ENCODE measurements at places on chromosomes 11 and 22. TPM values are rescaled to one million over a fixed set of nuclear protein-coding genes. Genes with fewer than 3 reads are reported as not detected.

The TXNRD2 gene
- 36.4 TPM for total RNA-seq

The SPI1 gene
- not detected for total RNA-seq

The KCNJ5 gene
- not detected for total RNA-seq

The RTN4RL2 gene
- total RNA-seq, result 0.45 TPM

The SCN3B gene
- total RNA-seq, result 0.09 TPM

DNA sequence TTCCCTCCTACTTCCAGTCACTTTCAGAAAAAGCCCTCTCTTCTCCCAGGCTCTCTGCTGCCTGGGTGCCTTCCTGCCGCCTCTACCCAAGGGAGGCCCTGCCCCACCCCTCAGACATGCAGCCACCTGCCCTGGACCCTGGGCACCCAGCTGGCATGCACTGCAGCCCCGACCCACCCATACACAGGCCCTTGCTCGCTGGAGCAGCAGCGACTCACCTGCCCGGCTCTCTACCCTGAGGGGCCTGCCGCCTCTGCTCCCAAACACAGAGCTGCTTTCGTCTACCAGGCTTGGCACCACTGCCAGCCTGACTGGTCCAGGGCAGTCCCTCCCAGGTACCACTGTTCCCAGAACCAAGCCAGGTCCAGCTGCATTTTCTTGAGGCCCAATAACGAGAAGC lies 1.2 kb upstream of the TSSK2 start:
- no peak for DNase-seq

DNA sequence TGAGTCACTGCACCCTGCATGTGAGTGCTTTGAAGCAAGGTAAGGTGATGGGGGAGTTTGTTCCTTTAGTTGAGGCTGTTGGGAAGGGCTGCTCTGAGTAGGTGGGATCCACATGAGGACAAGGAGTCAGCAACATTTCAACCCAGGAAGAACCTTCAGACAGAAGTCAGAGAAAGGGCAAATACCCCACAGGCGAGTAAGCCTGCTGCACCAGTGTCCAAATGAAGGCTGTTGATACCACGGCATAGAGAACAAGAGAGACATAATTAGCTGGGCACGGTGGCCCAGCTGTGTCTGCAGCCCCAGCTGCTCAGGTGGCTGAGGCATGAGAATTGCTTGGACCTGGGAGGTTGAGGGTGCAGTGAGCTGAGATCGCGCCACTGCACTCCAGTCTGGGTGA lies 54.3 kb upstream of the CLMP start:
- no peak for DNase-seq

DNA sequence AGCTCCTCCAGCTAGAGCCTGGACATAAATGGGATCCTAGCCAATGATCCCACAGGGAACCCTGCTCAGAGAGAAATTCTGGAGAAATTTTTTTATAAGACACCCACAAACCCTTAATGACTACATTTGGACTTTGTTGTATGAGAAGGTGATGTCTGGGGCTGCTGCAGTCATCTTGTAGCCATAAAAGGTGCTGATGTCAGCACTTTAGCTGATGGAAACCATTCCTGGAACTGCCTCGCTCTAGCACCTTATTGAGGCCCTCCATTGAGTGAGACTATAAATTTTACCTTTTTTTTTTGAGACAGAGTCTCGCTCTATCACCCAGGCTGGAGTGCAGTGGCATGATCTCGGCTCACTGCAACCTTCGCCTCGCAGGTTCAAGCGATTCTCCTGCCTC lies 610.7 kb downstream of the OPCML start:
- no peak for DNase-seq

DNA sequence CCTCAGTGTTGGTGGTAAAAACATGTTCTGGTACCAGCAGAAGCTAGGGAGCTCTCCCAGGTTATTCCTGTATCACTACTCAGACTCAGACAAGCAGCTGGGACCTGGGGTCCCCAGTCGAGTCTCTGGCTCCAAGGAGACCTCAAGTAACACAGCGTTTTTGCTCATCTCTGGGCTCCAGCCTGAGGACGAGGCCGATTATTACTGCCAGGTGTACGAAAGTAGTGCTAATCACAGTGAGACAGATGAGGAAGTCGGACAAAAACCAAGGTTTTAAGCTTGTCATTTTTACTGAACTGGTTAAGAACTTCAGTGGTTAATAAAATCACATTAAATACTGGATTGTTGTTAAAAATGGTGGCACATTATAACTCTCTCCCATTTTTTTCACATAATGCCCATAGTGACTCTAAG lies 42.6 kb upstream of the VPREB1 start:
- no peak for DNase-seq

- no peak for DNase-seq
Observed at GRCh38 chr22:19168088-19168890, 10.2 kb downstream of the SLC25A1 start.

DNA sequence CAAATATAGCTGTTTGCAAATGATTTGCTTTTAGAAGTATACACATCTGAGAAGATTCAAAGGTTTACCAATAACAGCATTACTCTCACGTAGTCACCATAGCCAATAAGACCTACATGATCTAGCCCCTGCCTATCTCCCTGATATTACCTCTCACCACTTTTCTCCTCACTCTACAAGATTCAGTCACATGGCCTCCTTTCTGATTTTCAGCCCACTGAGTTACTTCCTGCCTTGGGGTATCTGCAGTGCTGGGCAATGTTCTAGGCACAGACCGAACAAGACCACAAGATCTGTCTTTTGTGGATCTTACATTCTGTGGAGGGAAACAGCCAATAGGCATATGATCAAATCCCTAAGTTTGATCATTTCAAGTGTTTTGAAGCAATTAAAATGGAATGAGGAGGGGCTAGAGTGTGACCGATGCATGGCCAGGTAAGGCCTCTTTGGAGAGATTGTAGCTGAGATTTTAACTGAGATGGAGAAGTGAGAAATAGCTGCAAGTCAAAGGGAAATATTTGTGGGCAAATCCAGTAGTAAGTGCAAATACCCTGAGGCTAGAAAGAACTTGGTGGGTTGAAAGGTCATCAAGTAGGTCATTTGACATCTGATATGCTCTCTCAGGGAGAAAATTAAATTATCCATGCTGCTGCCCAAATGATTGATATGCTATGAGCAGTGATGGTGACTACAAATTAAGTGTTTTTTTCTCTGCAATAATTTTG lies 43.1 kb downstream of the ARL14EP start:
- no peak for DNase-seq

- peak; percentile 82 for DNase-seq
Observed at GRCh38 chr11:15969281-15969680, 387.1 kb downstream of the SOX6 start.

- DNase-seq, result no peak
Observed at GRCh38 chr11:101096036-101096704, 33.4 kb downstream of the PGR start.

DNA sequence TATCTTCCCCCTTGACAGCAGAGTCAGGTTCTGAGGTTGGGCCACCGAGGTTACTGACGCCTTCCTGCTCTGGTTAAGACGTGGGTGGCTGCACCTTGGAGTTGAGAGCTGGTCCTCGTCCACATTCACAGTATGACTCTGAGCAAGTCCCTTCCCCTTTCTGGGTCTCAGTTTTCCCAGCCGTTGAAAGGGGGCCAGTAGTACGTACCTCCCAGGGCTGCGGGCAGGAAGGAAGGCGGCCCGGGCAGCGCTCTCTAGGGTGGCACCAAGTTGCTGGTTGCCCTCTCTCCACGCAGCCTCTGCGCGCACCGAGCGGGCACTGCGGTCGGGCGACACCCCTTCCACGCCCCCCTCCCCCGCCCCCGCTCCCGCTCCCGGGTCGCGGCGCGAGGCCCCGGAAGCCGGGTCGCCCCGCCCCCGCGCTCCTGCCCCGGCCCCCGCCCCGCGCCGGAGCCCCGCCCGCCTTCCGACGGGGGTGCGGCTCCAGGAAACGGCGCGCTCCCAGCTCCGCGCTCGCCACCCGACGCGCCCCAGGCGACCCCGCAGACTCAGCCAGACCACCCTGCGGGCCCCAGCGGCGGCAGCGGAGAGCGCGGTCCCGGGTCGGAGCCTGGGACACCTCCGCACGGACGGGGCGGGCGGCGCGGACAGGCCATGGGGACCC lies at the start of gene EHBP1L1:
EHBP1L1 (plus strand) TSS at position 486 of the 664 bp plus-strand sequence. CDS start 250 bp downstream, outside the sequence.
- DNase-seq, result peak; percentile 43

DNA sequence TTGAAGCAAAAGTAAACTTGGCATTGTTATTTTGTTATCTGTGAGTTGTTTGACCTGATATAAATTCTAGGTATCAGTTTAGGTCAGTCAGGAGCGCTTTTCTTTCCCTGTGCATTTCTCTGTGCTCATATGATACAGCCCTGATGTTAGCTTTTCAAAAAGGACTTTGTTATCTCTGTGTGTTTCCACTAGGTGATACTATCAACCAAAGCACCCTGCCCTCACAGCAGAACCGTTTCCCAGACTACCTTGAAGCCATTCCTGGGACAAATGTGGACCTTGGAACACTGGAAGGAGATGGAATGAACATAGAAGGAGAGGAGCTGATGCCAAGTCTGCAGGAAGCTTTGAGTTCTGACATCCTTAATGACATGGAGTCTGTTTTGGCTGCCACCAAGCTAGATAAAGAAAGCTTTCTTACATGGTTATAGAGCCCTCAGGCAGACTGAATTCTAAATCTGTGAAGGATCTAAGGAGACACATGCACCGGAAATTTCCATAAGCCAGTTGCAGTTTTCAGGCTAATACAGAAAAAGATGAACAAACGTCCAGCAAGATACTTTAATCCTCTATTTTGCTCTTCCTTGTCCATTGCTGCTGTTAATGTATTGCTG lies 87.7 kb upstream of the BIRC3 start:
- no peak for DNase-seq

DNA sequence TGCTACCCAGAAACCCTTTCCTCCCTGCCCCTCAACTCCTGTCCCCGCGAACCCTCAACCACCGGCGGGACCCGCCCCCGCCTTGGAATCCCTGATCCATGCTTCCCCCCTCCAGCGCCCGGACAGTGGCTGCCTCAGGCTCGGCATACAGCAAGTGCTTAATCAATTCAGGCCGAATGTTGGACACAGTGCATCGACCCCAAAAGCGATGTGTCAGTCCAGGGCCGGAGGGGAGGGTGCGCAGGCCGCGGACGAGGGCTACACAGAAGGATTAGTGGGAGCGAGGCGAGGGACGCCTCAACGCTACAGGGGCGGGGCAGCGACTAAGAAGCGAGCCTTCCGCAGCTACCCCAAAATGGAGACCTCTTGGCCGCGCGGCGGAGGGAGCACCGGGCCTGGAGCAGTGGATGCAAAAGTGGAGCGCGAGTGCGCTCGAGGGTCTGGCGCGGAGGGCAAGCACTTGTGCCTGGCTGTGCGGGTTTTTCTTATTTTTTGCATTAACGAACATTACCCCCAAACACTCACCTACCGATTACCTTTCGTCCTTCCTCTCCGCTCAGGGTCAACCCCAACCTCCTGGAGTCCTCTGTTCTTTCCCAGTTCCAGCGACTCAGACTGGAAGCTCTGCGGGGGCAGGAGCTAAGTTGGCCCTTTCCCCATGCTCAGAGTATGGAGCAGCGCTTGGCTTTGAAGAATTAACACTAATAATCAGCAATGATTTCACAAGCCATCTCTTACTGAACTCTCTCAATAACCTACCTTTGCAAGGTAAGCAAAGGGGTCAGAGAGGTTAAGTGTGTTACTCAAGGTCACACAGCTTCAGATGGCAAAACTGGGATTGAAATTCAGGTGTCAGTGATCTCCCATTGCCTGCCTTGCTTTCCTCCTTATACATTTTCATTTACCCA lies 30.0 kb upstream of the WNT11 start:
- DNase-seq, result peak; percentile 42

- DNase-seq, result peak; percentile 80
Observed at GRCh38 chr11:121466063-121466794, 13.5 kb upstream of the SORL1-AS1 start.

All from NCI-H460 (cell line).